ENCODE measurements at places on chromosomes 2 and 18. TPM values are rescaled to one million over a fixed set of nuclear protein-coding genes. Genes with fewer than 3 reads are reported as not detected.

The CPS1 gene
- 8.3 TPM for total RNA-seq

The FASTKD1 gene
- total RNA-seq, result 59.4 TPM

The NGEF gene
- 19.4 TPM for total RNA-seq

The ANKRD39 gene
- 12.6 TPM for total RNA-seq

GRCh38 chr2:129896226-129897100, 83.0 kb upstream of the RAB6C start:
- DNase-seq, result no peak

GRCh38 chr2:67686254-67686653, 289.1 kb downstream of the ETAA1 start:
- DNase-seq, result no peak

DNA sequence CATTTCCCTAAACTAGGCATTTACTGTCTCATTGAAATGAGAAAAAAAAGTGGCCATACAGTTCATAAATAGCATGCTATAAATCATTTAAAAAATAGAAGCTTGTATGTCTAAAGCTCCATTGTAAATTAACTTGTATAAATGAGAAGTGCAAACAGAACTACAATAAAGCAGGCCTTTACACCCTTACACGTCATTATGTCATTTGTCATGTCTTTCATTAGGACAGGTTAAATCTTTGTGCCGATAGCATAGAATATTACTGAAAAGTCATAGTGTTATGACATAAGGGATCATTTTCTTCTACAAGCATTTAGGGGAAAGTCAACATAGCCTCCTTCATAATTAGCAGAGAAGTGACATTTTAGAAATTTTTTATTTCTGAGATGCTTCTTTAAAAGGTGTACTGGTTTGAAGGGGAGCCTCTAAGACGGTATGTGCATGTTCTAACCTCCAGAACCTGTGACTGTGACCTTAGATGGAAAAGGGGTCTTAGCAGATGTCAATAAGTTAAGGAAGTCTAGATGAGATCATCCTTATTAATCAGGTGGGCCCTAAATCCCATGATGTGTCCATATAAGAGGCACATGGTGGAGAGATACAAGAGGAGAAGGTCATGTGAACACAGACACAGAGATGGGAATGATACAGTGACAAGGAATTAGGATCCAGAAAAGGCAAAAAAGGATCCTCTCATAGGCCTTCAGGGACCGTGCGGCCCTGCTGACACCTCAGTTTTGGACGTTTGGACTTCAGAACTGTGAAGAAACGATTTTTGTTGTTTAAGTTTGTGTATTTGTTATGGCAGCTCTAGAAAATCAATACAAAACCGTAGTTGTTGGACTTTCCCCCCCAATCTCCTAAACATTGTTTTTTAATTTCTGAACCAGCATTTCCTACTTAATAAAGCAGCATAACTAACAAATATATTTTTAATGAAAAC, 863.7 kb downstream of the MBD2 start:
- no peak for DNase-seq

DNA sequence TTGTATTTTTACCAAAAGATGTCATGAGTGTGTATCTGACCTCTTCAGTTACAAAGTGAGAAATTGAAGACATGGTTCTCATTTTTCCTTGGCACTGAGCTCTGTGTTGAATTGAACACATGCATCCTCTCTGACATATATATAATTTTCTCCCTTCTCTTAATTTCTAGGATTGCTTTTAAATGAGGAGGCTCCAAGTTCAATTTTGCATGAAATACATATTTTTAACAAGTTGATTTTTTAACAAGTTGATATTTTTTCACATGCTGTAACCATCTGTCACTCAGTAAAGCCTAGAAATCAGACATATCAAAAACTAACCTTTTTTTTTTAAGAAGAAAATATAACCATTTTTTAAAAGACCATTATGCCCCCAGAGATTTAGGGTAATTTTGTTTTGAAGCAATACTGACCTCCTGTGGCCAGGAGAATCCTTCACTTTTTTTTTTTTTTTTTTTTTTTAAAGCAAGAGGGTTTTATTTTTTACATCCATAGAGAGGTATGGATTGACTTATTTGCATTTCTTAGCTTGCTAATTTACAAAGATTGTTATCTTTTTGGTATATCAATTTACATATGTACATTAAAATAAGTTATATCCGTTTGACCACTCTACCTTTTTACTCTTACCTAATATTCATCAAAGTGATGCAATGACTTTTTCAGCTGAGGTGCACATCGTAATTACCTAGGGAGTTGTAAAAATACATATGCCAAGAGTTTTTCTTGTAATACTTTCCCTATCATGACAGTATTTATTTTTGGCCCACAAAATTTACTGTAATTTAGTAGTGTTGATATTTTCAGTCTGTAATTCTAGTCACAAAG, 161.8 kb downstream of the SOCS6 start:
- no peak for DNase-seq

- no peak for DNase-seq
These were observed 86.0 kb downstream of the RTN4 start for GRCh38 chr2:54964271-54964670.

GRCh38 chr2:221848286-221848685, 276.2 kb upstream of the EPHA4 start:
- no peak for DNase-seq

- peak; percentile 60 for DNase-seq
These were observed 74.1 kb downstream of the VAPA start for GRCh38 chr18:9987931-9988330.

GRCh38 chr2:25419678-25420242, 78.0 kb upstream of the DNMT3A start:
- DNase-seq, result no peak

- no peak for DNase-seq
These were observed 702 bp downstream of the OLA1 start for GRCh38 chr2:174247474-174248186.

DNA sequence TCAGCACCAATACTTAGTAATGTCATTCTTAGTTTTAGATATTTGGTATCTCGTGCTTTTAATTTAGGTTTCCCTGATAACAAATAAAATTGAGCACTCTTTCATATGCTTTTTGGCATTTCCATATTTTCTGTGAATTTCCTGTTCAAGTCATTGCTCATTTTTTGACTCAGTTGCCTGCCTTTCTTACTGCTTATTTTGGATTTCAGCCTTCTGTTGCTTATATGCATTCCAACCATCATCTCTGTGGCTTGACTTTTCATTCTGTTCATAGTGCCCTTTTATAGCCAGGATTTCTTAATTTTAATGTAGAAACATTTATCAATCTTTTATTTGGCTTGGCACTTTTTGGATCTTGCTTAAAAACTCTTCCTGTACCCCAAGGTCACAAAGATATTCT, 14.5 kb upstream of the KIF3C start:
- DNase-seq, result no peak

GRCh38 chr18:32956591-32957315, 183.9 kb upstream of the KLHL14 start:
- DNase-seq, result peak; percentile 15

- no peak for DNase-seq
These were observed 168.2 kb downstream of the ICOS start for GRCh38 chr2:204104811-204105210.

DNA sequence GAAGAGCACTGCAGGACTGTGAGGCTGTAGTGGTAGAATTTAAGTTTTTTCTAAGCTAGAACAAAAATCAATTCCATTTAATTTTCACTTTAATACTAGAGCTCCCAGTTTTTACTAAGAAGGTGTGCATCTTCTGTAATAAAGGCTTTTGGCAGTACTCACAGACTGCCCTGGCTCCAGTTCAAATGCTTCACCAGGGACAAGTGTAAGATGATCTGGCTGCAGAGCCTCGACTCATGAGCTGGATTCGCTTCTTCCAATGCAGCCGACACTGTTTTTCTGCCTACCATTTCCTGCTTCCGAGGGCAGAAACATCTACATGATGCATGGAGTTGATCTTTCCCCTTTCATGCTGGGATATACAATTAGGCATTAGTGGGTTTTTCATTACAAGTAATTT, 87.0 kb downstream of the FARSB start:
- no peak for DNase-seq

DNA sequence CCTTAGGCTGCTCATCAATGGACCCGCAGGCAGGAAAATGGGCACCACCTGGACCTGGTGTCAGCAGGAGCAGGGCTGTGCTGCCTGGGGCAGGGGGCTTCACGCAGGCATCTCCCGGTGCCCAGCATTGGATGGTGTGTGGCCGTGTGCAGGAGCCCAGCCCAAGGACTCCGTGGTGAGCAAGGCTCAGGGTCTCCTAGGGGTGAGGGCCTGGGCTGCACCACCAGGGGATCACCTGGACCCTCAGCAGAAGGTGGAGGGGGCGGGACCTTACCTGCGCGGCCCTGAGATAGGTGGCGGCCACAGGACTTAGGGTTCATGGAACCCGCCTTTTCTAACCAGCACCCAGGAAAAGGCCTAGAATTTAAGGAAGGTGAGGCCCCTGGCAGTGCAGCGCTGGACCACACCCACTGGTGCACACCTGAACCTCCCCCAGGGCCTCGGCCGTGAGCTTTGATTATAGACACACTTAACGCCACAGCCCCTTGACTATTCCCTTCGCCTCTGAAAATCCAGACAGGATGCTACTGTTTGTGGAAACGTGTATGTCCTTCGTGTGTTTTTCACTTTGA, 89.0 kb downstream of the TMEM18 start:
- DNase-seq, result no peak

GRCh38 chr18:26317398-26317797, 91.2 kb downstream of the TAF4B start:
- DNase-seq, result no peak

DNA sequence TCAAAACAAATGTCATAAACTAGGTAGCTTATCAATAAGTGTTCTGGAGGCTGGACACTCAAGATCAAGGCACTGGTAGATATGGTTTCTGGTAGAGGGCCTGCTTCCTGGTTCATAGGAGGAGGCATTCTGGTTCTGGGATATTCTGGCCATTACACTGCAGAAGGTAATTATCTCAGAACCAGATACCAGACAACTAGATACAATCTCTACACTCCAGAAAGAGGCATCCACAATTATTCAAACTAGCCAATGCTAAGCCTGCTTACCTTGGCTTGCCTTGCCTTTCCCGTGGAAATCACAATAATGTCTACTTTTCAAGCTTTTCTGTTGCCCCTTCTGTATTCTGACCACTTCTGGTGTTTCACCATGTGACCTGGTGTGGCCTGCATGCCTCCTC, 785.2 kb upstream of the GYPC start:
- DNase-seq, result no peak

- DNase-seq, result no peak
These were observed 123.5 kb upstream of the ZFP36L2 start for GRCh38 chr2:43349904-43350303.

Data from spinal cord (tissue), 10 donors.